Hypothalamus (tissue), 51 donors: ENCODE measurements at places on chromosomes 7 and 10.

- DNase-seq = no peak
Measured at GRCh38 chr7:113412410-113412809, 294.1 kb upstream of the SMIM30 start.

DNA sequence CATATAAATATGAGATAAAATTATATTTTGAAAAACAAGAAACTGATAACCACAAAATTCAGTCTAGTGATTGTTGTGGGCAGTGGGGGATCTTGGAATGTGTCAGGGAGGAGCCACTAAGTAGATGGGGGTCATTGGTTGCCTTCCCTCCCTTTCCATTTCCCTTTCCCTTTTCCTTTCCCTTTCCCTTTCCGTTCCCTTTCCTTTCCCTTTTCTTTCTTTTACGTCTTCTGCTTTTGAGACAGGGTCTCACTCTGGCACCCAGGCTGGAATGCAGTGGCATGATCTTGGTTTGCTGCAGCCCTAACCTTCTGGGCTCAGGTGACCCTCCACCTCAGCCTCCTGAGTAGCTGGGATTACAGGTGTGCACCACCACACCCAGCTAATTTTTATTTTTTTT lies 51.0 kb downstream of the DYNC2I1 start:
- no peak for DNase-seq

- no peak for DNase-seq
Measured at GRCh38 chr10:2476812-2477553, 590.4 kb upstream of the PFKP start.

- no peak for DNase-seq
Measured at GRCh38 chr10:29736366-29737073, 101.7 kb upstream of the SVIL start.

DNA sequence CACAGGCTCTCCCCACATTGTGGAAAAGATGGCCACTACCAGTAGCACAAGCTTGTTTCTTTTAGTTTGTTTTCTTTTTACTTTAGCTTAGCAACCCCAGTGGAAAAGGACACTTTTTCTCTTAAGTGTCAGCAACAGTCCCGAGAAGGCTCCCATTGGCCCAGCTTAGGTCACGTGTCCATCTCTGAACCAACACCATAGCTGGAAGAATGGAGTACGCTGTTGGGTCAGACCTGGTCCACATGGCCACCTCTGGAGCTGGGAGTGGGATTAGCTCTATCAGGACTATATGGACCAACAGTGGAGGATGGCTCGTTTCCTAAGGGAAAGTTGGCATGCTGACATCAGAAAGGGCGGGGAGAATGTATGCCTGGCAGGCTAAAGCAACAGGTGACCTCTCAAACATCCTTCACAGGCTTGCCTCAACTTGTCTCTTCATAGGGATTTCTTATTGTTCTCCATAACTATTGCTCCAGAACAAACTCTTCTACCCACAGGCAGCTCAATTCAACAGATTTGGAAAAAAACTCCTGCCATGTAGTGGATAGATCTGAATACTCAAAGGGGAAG lies 27.6 kb upstream of the NEUROG3 start:
- DNase-seq = no peak

DNA sequence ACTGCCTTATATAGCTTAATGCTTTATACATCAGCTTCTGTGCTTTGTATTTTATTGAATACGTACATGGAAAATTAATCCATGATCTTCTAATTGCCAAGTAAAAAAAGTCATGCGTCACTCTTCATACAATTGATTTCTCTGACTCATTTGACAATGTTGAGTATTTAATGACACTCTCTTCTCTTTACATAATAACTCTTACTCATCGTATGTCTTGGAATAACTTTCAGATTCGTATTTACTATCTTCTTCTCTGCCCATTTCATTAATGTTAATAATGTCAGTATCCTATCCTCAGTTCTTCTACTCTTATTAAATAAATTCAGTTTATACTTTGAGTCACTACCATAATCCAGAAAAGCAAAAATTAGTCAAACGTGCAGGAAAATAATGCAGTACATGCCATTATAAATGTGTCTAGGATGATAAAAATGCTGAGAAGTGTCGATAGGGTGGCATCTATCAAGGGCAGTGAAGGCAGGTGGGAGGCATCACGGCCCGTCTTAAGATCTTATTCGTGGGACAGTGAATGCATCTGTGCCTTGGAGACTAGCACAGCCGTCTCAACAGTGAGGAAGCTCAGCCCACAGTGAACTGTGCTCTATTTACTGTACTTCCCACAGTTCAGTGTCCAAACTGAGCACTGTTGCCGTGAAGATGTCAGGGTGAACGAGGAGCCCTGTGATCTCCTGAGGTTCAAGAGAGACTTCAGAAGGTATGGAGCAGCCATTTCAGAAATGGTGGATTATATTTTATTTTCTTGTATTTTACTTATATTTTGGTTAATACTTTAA lies 39.8 kb upstream of the AKR1E2 start:
- no peak for DNase-seq
